ENCODE measurements at places on chromosomes 11 and 22.

- DNase-seq: peak; percentile 84
These were observed 22.7 kb downstream of the BTBD10 start for GRCh38 chr11:13440100-13440855.

- DNase-seq: no peak
These were observed 3.3 kb downstream of the IL18BP start for GRCh38 chr11:72001834-72002591.

DNA sequence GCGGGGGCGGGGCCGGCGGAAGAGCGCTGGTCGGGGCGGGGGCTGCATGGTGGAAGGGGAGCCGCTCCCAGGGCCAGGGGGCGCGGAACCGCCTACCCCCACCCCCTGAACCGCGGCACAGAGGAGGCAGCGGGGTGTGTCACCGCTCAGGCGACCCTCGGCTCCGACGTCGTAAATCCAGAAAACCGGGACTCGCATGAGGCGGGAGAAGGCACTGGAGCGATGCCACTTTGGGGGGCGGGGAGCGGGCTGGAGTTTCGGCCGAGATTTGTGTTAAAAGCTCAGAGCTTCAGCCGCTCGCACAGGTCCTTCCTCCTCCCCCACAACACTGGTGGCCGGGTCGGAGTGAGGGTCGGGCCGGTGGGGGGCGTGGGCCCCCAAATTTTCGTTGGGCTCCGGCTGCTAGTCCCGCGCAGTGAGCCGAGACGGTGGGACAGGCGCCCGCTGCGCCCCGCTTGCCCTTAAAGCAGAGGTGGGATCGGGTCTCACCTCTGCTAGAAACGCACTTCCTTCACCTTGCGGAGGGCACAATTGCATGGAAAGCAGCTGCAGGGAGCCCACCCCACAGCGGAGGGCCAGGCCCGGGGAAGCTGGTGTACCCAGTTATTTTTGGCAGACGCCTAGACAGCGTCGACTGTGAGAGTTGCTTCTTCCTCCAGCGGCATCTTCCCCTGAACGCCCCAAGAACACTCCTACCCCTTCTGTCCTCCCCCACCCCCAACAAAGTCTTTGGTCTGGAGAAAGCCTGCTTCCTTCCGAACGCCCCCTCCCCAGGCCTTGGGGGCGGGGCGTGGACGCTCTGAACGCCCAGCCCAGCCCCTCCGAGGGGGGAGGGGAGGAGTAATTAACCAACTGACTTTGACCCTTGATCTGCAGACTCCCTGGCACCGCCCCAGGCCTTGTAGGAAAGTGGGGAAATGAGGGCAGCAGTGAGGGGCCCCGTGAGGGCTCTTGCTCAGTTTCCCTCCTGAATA lies 1.1 kb downstream of the OVOL1 start:
- no peak for DNase-seq

DNA sequence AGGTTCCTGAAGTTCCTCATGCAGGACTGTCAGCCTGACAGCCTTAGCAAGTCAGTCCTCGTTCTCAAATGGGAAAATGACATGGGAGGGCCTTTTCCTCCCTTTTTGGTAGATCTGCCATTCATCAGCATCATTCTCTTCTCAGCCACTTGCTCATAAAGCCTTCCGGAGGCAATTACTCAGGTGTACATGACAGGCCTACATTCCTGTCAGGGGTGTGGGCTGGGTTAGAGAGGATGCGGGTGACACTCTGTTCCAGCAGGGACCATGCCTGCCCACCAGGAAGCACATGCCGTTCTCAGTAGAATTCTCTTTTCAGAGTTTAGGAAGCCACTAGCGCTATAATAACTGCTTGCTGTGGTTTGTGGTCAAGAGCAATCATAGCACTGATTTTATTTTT lies 24.2 kb upstream of the ANKK1 start:
- no peak for DNase-seq

- no peak for DNase-seq
These were observed 112.3 kb downstream of the TMPRSS5 start for GRCh38 chr11:113593698-113594308.

DNA sequence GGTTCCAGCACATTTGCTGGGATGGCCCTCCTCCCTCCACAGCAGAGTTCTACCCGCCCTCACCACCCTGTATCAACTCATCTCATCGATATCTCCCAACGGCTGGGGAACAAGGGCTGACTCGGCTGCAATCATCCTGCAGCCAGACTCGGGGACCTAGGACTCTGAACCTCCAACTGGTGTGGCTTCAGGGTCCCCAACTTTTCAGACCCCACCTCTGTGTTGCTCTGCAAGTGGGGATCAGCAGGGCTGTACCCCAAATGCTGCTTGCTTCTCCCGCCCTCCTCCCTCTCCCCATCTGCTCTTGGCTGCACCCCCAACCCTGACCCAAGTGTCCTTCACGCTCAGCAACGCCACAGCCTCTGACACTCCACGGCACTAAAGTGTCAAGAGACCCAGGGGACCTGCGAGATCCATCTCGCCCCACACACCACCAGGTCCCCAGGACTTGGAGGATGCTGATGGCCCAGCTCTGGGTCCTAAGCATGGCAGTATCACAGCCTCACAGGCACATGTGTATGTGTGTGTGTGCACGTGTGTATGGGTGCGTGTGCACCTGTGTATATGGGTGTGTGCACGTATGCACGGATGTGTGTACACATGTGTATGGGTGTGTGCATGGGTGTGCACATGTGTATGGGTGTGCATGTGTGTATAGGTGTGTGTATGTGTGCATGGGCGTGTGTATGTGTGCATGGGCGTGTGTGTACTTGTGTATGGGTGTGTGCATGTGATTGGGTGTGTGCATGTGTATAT lies 26.4 kb downstream of the KCNQ1 start:
- no peak for DNase-seq

DNA sequence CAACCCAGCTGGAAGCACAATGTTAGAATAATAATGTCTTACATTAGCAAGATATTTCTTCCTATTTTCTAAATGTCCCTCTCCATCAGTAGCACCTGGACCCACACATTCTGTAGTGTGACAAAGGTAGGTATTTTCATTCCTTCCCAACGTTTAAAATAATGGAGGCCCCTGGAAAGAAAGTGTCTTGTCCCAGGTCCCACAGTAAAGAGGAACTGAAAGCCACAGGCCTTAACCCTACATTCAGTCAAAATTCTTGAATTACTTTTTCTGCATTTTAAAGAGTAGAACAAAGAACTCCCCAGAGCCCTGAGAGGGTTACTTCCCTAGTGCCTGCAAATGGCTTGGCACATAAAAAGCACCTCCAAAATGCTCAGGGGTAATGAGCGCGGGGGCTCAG lies 26.3 kb downstream of the OPCML start:
- DNase-seq: no peak

DNA sequence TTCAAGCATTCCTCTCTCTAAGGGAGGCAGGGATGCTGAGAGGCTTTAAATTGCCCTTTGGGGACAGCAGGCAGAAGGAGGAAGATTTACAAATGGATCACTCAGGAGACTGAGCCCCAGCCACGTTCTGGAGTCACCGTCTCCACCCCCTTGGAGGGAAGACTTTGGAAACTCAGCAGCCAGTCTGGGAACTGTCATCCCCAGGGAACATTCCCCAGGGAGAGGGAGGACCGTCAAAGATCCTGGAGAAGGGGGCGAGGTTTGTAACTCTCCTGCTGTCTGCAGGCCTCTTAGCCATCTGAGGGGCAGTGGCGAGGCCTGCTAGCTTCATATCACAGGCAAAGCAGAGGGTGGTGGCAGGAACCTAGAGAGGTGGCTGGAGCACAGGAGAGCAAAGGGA lies 56.1 kb upstream of the SLC22A12 start:
- no peak for DNase-seq

DNA sequence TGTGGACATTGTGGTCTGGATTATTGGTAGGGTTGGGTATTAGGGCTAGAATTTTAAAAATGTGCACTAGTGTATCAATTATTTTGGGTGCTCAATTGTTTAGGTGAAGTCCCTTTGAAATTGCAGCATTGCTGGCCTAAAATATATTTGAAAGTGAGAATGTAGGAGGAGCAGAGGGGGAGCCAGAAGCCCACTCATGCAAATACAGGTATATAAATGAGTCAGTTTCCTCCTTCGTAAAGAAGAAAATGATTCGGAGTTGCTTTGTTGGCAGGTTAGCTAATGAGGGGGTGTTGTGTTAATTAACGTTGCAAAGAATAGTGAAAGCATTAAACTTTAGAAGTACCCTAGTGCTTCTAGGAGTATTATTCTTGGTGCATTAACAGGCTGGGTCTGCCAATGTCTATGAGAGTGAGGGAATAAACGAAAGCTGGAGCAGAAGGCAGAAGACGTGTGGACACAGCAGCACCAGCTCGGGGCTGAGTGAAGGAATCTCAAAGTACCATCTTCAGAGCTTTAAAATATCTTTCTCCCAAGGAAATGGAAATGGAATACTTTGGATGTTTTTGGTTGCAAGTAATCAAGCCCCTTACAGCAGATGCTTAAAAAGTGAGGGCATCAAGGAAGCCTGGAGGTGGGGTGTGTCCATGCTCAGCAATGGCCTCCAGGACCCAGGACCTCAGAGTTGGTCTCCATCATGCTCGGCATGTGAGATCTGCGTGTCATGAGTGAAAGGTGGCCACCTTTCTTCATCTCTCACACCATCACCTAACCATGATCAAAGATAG lies 522.9 kb downstream of the NTM start:
- DNase-seq: no peak

DNA sequence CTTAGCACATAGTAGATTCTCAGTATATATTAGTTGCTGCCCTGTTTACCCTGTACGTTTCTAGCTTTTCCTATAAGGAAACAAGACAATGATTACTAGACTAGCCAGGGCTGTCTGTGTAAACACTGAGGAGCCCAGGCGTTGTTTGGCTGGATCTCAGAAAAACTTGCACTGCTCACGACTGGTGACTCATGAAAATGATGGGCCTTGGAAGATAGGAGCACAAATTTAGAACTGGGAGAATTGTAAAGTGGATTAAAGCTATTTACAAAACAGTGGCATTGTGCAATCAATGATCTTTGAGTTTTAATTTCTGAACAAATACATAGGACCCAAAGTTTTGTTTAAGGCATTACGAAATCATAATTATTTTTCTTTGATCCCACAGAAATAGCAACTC lies 276.9 kb downstream of the FAM76B start:
- DNase-seq: peak; percentile 63

DNA sequence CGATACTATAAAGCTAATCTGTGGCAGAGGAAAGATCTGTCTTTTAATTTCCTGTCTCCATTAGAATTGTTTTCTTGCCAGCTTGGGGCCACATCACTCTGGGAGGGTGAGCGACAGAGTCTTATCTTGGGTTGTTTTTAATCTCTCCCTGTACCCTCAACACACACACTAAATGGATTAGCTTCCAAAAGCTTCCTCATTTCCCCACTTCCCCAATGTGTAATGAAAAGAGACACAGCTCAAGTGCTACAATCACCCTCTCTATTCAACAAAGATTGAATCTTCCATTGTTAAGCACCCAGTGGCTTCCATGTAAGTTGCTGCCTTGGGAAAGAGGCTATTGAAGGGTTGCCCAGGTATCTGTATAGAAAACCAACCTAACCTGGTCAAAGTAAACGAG lies 6.1 kb upstream of the ASCL3 start:
- no peak for DNase-seq

DNA sequence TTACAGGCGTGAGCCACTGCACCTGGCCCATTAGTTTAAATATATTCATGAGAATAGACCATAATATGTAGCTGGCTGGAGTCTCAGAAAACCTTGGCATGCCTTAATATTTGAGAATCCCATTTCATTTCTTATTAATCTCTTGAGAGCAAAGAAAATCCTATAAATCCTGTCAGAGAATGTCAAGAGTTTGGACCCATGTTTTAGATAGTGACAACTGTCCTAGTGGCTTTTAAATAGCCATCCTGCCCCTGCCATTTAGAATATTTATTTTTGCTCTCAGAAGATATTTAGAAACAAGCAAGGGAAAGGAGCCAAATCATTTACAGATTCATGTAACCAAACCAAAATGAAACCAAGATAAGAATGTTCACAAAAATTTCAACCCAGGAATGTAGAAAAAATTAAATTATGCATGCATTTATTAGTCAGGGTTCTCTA lies 107.2 kb downstream of the SWAP70 start:
- no peak for DNase-seq

DNA sequence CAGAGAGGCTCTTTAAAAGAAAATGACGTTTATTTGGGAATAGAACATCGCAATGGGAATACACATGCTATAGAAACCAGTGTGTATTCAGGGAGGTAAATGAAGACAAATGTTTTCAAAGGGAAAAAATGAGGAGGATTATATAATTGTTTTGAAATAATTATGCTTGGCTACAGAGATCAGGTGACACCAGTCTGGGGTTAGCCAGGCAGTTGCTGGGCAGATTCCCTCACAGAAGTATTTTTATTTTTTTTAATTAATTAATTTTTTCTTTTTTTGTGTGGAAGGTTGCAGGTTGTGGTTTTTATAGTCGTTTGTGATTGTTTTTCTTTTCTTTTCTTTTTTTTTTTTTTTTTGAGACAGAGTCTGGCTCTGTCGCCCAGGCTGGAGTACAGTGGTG lies 5.6 kb upstream of the STARD10 start:
- DNase-seq: no peak

DNA sequence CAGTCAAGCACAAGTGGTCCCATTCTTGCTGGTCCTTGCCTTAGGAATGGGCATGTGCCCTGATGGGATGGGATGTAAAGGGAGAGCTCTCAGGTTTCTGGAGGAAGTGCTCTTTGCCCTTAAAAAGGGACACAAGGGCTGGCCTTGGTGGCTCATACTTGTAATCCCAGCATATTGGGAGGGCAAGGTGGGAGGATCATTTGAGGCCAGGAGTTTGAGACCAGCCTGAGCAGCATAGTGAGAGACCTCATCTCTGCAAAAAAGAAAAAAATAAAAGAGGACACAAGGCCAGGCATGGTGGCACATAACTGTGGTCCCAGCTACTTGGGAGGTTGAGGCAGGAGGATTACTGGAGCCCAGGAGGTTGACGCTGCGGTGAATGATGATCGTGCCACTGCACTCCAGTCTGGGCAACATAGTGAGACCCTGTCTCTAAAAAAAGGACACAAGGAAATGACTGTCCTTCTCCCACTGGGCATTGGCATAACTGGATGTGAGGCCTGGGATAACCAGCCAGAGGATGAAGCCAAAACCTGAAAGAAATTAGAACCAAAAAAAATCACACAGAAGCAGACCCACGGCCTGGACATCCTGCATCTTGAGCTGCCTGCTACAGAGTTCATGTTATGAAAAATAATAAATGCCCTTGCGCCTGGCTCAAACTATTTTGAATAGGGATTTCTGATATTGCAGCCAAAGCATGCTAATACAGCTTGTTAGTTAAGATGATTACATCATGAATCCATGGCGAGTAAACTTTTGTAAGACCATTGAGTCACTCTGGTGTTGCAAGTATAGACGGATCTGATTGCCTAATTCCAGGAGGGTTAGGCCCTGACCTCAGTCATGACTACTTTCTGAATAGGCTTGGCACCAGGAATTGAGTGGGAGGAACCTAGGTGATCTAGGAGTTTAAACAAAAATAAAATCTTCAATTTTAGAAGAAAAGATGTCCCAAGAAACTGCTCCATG lies 12.9 kb upstream of the CRKL start:
- DNase-seq: no peak

- no peak for DNase-seq
These were observed 41.7 kb upstream of the FGF3 start for GRCh38 chr11:69860796-69861445.

All from brain pericyte (primary cell).